ENCODE measurements at places on chromosomes 7 and 10.

GRCh38 chr10:72096115-72097000 lies 8.0 kb upstream of the SPOCK2 start:
- no peak for DNase-seq

GRCh38 chr7:66758950-66759628 lies 18.6 kb downstream of the RABGEF1 start:
- DNase-seq = no peak

DNA sequence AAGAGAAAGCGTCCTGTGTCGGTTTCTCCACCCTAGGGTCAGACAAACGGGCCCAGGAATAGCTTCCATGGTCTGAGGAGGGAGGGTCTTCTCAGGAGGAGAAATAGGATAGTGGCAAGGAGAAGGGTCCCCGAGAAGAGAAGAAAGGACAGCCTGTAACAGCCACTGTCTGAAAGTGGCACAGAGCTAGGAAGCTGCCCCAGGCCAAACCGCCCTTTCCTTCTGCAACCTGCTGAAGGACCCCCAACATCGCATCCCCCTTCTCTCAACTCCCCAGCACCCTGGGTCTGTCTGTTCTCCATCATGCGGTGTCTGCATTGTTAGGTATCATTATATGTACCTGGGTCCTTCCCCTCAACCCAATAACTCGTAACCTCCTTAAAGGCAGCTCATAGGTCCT lies 47.1 kb downstream of the COL17A1 start:
- no peak for DNase-seq

DNA sequence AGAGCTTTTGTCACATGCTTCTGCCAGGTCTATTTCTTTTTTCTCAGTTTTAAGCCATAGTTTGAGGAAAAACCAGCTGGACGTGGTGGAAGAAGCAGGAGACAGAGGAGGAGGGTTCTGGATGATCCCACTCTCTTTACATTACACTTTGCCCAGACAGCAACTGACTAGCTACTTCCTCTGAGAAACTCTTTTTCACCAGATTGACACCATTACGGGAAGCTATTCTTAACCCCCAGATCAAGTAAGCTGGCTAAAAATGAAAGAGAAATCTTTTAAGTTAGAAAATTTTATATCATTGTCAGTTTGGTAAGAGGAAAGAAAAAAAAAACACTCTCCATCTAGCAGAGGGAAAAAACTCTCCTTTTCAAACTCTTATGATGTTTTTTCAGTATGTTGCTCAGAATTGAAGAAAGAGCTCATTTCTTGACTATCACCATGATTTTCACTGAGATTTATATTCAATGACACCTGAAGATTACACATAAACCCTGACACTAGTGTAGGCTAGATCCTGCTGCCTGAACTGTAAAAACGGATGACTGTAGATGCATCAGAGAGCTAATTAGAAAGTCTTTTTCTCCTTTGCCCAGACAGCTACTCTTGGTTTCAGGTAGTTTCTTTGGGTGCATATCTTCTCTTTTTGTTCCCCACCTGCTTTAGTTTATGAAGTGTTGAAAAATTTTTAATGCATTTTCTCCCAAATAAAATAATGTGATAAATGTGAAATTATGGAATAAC lies 203.1 kb downstream of the TFEC start:
- DNase-seq = no peak

GRCh38 chr10:43863859-43864591 lies 215.3 kb upstream of the ZNF32 start:
- no peak for DNase-seq

DNA sequence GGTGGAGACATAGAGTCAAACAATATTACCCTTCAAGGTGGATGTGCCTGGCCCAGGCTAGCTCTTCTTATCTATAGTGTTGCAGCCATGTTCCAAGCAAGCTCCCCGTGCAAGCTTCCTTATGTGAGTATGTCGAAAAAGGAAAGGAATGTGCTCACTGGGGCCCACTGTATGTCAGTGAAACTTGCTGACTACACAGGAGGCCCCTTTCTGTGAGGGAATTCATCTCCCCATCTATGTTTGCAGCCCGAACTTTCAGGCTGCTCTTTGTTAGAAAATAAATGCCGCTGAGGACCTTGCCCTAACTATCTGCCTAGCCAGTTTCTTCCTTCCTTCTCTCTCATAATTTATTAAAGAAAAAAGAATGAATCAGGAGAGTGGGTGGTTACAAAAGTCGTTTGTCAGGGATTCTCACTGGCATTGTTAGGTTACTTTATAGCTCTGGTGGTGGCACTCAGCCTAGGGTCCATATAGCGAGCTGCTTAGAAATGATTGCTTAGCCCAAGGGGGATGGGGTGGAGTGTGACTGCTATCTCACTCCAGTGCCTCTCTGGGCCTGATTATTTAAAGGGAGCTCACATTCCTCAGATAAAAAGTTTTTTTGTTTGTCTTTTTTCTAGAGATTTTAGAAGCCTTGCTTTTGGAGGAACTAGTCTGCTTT lies 302.1 kb downstream of the ABCA13 start:
- no peak for DNase-seq

DNA sequence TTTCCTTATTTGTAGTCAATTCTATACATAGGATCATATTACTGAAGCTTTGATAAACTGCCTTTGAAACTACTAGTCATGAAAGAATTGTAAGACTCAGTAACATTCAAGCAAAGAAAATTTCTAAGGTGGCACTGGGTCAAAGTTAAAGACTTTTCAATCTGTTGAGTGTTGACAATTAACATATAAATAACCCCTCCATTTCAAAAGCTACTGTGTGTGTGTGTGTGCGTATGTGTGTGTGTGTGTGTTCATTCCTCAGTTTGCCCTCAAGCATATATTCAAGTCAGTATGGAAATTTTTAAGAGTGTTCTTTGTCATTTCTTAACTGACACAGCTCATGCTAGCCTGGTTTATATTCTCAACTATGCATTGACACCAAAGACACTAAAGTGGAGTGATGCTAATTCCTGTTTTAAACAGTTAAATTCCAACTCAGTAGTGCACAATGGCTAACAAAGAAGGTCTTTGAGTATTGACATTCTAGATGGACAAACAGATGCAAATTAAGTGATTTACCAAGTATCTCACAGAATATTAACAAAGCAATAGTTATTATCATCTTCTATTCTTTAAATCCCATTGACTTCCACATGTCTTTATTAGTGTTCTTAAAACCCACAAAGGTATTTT lies 314.8 kb upstream of the GRM3 start:
- no peak for DNase-seq

- no peak for DNase-seq
Measured at GRCh38 chr10:74123081-74123480, 27.5 kb downstream of the AP3M1 start.

- DNase-seq = no peak
Measured at GRCh38 chr7:116591202-116592040, 66.6 kb downstream of the CAV1 start.

DNA sequence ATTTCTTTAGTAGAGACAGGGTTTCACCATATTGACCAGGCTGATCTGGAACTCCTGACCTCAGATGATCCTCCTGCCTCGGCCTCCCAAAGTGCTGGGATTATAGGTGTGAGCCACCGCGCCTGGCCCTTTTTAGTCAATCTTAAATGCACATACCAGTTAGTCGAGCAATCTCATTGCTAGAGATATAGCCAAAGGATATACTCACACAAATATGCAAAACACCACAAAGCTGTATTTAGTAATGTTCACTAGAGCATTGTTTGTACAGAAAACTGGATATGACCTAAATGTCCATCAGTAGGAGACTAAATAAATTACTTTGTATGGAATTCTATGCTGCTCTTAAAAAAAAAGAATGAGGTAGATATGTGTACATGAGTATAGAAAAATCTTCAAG lies 24.5 kb upstream of the IL6 start:
- no peak for DNase-seq

- no peak for DNase-seq
Measured at GRCh38 chr7:127667017-127667670, 15.2 kb downstream of the SND1 start.

GRCh38 chr7:84176716-84177115 lies 17.9 kb downstream of the SEMA3A start:
- no peak for DNase-seq

DNA sequence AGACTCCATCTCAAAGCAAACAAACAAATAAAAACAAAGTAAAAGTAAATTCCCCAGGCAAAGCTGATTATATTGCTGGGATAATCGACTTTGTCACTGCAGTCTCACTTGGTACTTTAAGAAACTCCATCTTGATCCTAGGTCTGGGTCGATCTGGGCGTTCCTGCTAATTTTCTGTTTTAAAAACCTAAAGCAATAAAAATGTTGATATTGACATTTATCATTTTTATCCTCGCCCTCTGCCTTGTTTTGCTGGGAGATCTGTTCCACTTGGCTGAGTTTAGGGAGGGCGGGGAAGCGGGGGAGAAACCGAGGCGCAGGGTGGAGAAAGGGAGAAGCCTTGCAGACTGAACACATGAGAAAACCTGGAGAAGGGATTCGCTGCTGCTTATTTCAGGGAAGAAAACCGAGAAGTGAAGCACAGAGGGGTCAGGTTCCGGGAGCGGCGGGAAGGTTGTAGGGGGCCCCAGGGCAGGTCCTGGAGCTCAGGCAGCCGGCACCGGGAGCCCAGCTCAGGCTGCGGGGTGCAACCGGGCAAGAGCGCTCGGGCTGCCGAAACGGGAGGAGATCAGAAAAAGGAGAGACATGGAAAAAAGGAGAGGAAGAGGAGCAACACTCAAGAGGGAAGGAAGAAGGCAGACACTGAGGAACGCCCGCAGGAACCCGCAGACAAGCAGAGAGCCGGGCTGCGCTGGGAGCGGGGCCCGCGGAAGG lies 27.3 kb upstream of the KMT2C start:
- peak; percentile 20 for DNase-seq

GRCh38 chr10:131703941-131704340 lies 196.9 kb upstream of the PPP2R2D start:
- DNase-seq = no peak

DNA sequence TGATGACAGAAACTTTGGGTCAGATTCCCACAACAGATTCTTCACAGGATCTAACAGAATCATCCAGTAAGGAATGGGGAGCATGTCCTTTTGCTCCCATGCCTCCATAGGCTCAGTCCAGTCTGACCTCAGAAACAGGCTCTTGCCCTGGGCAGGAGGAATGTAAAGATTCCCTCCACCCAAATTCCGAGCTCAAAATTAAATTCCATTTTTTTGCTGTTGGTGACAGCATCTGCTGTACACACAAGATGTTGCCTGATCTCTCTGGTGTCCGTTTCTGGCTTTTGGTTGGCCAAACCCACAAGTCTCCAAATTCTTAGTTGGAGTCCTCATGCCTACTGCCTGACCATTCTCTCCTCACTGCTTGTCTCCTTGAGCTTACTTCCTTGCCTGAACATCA lies 53.7 kb downstream of the SEM1 start:
- no peak for DNase-seq

GRCh38 chr7:129247087-129247486 lies 22.3 kb downstream of the AHCYL2 start:
- DNase-seq = no peak

GRCh38 chr7:30462179-30462578 lies 16.4 kb downstream of the NOD1 start:
- no peak for DNase-seq

- DNase-seq = no peak
Measured at GRCh38 chr10:89702121-89702480, 711 bp downstream of the KIF20B start.

DNA sequence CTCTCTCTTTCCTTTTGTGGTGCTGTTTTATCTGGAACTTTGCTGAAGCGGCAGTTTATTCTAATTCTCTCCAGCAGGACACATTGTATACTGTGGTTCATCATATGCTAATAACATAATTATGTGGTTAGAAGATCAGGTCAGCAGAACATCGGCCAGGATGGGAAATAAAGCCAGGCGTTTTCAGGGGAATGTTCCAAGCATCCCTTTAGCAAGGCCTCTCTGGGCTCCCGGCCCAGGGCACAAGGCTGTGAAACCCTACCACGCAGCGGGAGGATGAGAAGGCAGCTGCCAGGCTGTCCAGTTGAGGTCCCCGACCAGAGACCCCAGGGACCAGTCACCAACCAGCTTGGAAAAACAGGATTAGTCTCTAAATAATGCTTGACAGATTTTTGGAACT lies 112.2 kb upstream of the GALNT17 start:
- no peak for DNase-seq

GRCh38 chr10:73509695-73510094 lies 13.9 kb upstream of the PPP3CB start:
- no peak for DNase-seq

DNA sequence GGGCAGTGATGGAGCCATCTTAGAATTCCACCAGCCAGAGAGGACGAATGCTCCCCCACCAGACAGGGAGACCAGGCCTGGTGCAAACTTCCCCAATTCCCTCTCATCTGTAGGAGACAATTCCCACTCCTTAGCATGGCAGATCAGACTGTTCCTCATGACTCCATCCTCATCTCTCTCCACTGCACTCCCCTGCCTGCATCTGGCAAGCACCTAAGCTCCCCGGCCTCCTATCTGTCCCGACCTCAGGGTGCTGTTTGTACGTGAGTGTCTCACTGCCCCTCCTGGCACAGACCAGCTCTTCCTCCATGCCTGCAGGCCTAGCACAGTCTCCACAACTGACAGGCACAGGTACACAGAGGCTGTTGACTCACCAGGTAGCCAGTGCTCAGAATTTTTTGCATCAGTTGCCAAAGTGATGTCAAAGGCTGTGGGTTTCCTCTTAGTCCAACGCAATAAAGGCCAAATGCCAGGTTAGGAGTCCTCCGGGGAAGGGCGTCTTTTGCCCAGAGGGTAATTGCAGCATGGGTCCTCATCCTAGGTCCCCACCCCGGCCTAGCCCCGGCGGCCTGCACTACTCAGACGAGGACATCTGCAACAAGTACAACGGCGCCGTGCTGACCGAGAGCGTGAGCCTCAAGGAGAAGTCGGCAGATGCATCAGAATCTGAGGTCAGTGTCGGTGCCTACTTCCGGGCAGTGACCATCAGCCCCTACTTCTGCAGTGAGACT lies 436.8 kb upstream of the FOXK1 start:
- no peak for DNase-seq

DNA sequence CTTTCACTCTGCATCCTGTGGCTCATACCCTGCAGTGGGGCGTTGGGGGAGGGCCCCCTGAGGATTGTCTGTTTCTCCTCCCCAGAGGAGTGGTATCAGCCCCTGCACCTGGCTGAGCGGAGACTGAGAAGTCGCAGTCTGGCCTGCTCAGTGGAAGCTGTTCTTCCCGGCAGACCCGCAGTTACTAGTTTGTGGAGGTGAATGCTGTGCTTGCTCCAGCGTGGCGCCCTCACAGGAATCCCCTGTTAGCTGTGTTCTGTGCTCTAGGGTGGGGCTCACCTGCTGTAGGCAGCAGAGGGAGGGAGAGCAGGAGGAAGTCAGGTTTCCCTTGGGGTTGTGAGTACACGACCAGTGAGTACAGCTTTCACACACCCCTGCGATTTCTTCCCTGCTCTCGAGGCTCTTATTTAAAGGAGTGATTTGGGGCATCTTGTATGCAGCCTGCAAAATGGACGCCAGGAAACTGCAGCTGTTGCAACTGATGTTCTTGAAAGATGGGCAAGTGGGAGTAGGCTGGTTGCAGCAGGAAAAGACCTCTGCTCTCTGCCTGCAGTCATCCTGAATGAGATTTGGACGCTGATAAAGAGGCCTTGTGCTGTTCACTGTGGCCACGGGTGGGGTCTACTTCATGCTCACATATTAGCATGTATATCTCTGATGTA lies 66.4 kb downstream of the HK1 start:
- DNase-seq = no peak

GRCh38 chr10:121949049-121949448 lies 21.2 kb upstream of the ATE1 start:
- no peak for DNase-seq
